Colonic mucosa (tissue), 4 donors: ENCODE measurements at places on chromosomes 1 and 21.

- DNase-seq, result no peak
Observed at GRCh38 chr1:110286564-110286963, 52.6 kb upstream of the RBM15 start.

DNA sequence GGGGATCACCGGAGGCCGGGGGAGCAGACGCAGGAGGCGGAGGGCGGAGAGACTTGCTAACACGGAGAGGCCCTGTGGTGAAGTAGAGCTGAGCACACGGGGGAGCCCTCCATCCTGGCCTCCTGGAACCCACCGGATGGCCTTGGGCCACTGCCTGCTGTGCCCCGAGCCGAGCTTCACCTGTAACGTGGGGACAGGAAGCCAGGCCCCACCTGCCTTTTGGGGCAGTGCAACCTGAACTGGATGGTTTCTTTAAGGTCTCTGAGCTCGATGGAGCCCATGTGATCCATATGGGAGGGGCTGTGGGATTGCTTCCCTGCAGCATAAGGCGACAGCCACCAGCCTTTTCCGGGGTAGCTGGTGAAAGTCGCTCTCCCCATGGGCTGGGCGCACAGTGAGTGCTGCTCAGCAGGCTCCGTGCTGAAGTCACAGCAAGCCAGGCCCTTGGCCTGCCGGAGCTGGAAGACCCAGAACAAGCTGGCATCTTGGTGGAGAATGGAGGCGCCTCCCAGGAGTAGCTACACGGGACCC is 35.8 kb downstream of the TFF3 start:
- DNase-seq, result no peak

GRCh38 chr1:108561689-108562326 is 1.9 kb downstream of the EEIG2 start:
- peak; percentile 91 for DNase-seq

DNA sequence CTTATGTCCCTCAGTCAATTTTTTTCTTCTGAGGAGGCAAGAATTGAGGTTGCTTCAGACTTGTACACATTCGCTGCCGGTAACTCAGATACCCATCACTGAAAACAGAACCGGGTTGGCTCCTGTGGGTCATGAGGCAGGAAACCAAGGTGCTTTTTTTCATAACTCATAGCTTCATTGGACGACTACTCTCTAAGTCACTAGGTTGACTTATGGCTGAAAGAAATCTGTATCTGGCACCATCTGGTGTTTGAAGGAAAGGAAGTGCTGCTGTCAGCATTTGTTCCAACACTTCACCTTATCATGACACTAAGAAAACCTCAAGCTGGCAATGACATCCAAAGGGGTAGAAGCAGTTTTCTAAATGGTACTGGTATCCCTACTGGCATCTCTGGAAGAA is 82.3 kb downstream of the TBX19 start:
- DNase-seq, result no peak

DNA sequence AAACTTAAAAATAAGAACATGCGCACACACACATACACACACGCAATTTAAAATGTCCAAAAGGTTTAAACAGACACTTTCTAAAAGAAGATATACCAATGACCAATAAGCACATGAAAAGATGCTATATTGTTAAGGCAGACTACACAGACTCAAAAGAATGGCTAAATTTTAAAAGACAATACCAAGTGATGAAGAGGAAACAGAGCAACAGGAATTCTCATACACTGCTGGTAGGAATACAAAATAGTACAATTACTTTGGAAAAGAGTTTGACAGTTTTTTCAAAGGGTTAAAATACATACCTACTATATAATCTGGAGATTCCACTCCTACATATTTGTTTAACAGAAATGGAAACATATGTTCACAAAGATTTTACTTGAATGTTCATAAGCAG is 239.6 kb upstream of the SAMSN1 start:
- DNase-seq, result no peak

DNA sequence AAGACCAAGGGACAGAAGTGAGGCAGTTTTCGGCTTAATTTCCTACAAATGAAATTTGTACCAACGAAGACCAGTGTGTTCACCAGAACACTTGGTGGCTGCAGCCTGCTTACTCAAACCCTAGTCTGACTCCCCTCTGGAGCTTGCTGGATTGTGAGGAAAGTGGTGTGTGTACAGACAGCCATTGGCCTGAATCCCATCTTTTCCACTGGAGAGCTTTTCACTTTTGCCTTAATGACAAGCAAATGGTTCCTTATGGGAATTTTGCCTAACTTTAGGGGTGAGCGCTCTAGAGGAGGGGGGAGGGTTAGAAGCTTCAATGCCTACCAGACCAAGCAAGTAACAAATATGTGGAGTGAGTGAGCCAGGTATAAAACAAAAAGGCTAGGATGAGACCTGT is 17.3 kb downstream of the METTL13 start:
- no peak for DNase-seq
